ENCODE measurements at places on chromosomes 13 and 19. TPM values are rescaled to one million over a fixed set of nuclear protein-coding genes. Genes with fewer than 3 reads are reported as not detected.

The SIGLEC12 gene
- polyA plus RNA-seq, result 0.86 TPM

DNA sequence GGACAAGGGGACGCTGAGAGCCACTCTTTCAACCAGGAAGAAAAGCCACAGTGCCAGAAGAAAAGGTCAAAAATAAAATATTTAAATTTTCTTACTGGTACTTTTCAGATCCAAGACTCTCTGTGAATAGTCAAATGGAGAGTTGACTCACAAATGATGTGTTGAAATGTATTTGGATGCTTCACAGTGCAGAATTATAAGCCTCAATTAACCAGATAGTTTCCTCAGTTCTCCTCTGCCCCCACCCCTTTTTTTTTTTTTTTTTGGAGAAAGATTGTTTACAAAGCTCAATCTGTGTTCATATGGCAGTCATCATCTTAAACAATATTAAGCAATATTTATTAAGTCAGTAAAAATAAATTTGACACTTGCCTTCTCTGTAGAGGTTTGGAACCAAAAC is 470.8 kb downstream of the FGF9 start:
- no peak for DNase-seq

DNA sequence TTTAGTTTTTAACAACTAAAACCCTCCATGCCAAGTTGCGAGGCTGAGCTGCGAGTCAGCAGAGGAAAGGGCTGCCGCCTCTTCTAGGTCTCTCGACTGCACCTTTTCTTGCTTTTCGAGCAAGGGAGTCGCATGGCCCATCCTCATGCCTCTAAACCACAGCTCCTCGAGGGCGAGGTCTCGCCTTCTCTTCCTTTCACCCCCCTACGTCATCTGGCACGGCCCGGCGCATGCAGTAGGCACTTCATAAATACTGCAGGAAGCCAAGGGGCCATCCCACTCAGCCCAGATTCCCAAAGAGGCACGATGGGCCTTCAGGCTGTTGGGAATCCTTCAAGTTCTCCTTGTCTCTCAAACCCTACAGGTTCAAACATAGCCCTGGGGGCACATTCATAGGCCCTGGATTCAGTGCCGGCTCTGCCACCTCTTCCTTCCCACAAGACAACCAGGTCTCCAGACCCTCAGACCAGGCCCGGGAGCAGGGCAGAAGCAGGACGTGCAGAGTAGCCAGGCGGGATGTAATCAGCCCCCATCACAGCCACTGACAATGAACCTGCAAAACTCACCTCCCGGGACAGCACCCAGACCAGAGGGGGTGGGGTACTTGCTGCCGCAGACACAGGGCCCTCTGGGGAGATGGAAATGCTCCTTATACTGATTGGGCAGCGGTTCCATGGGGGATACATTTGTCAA is 41.7 kb downstream of the GGACT start:
- DNase-seq, result no peak

- DNase-seq, result no peak
Measured at GRCh38 chr13:48556817-48557216, 23.9 kb upstream of the RCBTB2 start.

DNA sequence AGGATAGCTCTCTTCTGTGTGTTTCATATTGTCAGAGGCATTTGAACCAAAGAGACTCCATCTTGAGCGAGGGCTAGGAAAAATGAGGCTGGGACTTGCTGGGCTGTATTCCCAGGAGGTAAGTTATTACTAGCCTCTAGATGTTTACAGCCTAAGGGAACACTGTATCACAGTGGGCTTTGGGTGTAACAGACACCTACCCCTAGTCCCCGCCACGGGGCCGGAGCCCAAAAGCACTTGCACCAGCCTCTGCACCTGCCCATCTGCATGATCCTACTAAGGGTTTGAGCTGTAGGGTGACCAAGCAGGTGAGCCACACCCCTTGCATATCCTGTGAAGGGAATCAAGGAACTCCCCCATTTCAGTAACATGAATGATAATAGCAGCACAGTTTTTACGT is 1972.2 kb downstream of the OLFM4 start:
- DNase-seq, result no peak

DNA sequence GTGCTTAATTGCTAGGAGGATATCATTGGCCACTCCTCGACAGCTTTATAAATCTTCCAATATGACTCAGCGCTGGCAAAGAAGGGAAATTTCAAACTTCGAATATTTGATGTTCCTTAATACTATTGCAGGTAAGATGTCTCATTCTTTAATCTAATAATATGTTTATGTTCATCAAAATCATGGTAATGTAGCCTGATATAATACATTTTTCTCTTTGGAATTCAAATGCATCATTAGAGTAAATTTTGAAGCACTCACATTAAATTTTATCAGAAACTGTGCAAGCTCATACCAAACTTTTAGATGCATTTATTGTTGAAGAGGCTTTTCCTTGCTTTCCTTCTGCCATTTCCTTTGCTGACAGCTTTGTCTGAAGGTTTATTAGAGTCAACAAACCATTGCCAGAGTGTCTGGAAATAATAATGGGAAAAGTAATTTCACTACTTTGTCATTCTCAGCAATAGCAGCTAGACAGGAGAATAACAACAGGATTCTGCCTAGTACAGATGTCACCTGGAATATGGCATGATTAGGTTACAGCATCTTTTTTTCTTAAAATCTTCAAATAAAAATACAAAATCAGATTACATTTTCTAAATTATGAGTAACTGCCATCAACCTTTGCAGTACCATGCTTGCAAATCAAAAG is 78.6 kb upstream of the MAB21L1 start:
- no peak for DNase-seq

GRCh38 chr19:54660964-54661363 is 1.8 kb upstream of the LILRB4 start:
- DNase-seq, result no peak

The SIGLEC10 gene
- 1.8 TPM for polyA plus RNA-seq

DNA sequence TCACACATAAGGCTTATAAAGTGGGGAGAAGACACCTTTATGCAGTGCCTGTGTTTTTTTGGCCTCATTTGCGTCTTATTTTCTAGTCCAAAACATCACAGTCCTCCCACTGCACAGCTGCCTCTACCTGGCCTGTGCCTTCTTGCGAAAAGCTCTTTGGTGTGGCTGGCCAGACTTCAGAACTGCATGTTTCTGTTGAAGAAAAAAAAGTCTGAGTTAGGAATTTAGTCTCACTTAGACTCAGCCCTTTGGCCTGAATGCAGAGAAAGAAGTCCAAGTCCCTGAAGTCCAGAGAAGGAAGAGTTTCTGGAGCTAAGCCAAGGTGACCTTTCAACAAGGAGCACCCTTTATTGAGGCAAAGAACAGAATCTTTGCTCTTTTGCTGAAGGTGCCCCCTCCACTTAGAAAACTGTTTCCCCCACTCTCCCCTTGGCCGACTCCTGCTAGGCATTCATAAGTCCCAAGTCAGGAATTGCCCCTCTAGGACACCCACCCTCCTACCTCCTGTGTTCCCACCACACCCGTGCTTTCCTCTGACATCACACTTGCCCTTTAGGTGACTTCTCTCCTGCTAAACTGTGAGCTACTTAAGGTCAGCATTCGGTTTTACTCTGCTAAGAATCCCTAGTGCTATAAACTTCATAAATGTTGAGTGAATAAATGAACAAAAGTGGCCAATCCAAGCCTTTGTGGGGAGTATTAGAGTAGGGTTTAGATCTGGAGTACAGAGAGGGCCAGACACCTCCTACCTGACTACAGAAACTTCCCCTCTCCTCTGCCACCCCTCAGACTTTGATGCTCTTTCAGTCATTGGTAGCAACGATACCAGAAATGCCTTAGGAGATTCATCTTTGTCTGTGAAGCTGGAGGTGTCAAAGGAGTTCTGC is 226.8 kb downstream of the LACC1 start:
- DNase-seq, result no peak

The SGCG gene
- 1.2 TPM for polyA plus RNA-seq

- DNase-seq, result no peak
Measured at GRCh38 chr19:58395979-58396627, 647 bp downstream of the RNF225 start.

- no peak for DNase-seq
Measured at GRCh38 chr19:52464798-52465470, 11.6 kb downstream of the ZNF578 start.

The HSH2D gene
- polyA plus RNA-seq, result 22.9 TPM

The POU2F2 gene
- 19.0 TPM for polyA plus RNA-seq

DNA sequence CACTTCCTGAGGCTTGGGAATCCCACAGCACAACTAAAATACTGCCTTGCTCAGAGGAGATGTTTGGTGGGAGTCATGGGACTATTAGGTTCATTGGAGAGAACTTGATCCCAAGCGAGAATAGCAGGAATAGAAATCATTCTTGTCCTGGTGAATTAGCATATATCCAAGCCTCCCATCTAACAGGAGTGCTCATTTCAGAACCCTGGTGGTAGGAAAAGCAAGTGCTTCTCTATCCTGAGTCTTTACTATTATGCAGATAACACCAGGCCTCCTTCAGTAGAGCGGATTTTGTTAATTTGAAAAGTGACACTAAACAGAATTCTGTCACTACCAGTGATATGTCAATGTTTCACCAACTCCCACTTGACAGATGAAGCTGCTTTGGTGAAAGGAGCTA is 199.5 kb downstream of the ATP8A2 start:
- DNase-seq, result no peak

The FCGBP gene
- polyA plus RNA-seq, result 713 TPM

- DNase-seq, result no peak
Measured at GRCh38 chr13:99392470-99393135, 85.4 kb upstream of the GPR183 start.

GRCh38 chr19:40149501-40149900 is 41.7 kb upstream of the MAP3K10 start:
- no peak for DNase-seq

DNA sequence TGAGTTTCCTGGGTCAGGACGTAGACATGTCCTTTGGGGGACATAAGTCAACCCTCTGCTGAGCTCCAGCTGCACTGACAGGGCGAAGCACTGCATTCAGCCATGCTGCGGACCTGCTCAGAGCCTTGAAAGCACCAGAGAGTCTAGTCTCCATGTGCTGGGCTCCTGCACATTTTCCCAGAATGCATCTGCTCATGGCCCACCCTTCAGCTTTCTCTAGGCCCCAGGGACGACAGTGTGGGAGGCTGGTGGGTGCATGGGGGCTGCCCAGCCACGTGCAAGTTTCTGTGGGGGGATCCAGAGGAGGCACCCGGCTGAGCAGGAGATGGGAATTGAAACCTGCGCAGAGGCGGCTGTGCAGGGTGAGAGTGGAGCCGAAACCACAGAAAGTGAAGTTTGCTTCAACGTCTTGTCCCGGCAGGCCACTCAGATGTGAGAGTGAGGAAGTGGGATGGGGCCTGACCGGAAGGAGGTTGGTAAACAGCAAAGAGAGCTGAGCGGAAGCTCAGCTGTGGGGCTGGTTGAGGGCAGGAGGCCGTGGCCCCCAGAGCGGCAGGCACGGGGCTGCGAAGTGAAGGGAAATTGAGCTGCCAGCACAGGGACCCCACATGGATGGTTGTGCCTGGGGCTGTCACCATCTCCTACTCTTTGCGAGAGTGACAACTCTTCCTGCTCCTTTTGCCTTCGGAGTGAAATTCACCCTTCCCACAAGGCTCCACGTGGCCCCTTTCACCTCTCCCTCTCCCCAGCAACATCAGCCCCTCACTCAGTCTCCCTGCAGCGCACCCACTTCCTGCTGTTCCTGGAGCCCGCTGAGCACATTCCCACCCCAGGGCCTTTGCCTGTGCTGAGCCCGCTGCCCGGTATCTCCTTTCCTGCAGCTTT is 11.8 kb downstream of the PGLS start:
- peak; percentile 74 for DNase-seq

DNA sequence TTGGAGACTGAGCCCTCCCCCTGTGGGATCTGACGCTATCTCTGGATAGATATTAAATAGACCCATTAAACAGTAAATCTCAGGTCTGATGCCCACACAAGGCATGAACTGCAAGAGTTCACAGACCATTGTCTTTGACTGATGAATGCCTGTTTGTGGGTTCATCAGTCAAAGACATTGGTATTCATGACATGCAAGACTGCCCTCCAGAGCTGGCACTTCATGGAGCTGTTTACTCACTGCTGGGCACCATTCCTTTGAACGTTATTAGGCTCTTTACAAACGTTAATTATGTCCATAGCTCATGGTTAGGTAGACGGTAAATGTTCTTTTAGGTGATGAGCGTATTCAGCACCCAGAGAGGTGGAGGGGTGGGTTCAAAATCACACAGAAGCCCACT is 111.8 kb upstream of the PABPC3 start:
- no peak for DNase-seq

The ZNF222 gene
- polyA plus RNA-seq, result 1.6 TPM

- DNase-seq, result peak; percentile 88
Measured at GRCh38 chr19:48991873-48992580, 1.1 kb downstream of the GYS1 start.

DNA sequence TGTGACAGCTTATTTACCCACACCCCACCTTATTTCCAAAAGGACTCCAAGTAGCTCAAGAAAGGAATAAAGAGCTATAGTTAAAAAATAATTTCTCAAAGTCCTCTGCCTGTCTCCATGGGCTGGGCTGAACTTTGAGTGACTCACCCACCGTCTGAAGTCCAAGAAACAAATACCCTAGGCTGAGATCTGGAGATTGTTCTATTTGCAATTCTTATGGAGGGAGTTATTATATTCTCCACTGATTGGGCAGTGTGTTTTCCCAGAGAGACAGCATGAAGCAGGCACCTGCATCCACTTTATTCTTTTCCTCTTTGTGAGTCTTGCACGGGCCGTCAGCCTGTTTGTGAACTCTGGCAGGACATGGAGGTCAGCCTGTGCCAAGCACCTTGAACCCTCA is 63.2 kb downstream of the SHISA2 start:
- DNase-seq, result no peak

The ZNF529 gene
- polyA plus RNA-seq, result 3.5 TPM

The YJEFN3 gene
- not detected for polyA plus RNA-seq

The TMPRSS9 gene
- not detected for polyA plus RNA-seq

GRCh38 chr13:114131583-114132418 is 622 bp downstream of the RASA3 start:
- no peak for DNase-seq

GRCh38 chr13:93774506-93774905 is 547.9 kb downstream of the GPC6 start:
- DNase-seq, result no peak

- no peak for DNase-seq
Measured at GRCh38 chr19:18648973-18649315, 12.1 kb downstream of the KLHL26 start.

The NXNL1 gene
- not detected for polyA plus RNA-seq

The ZNF888 gene
- 1.8 TPM for polyA plus RNA-seq

The ZNF584 gene
- 3.0 TPM for polyA plus RNA-seq

- no peak for DNase-seq
Measured at GRCh38 chr13:59494151-59494550, 669.6 kb downstream of the DIAPH3 start.

DNA sequence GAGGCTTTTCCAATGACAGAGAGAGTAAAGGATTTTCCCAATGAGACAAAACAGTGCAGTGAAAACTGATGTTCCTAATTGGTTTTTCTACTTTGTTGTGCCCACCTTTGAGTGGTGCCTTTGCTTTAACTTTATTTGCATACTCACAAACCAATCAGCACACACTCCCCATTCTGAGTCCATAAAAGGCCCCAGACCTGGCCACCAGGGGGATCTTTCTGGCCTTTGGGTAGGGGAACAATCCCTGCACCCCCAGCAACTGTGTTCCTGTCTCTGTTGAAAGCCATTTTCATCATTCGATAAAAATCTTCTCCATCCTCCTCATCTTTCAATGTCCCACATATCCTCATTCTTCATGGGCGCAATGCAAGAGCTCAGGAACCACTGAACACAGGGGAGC is 252.8 kb downstream of the B3GLCT start:
- no peak for DNase-seq

The CDC34 gene
- polyA plus RNA-seq, result 96.7 TPM

- no peak for DNase-seq
Measured at GRCh38 chr13:82879921-82880320, 1002.4 kb downstream of the SLITRK1 start.

The KRTDAP gene
- polyA plus RNA-seq, result not detected

The ARHGEF18 gene
- 55.9 TPM for polyA plus RNA-seq

The TMEM238 gene
- 0.92 TPM for polyA plus RNA-seq
